Activated naive CD4-positive, alpha-beta T cell treated with anti-CD3 and anti-CD28 coated beads, Interleukin-2, amount 50 U/mL, for 72 hours (primary cell): ENCODE measurements at places on chromosomes 16 and 17. TPM values are rescaled to one million over a fixed set of nuclear protein-coding genes. Genes with fewer than 3 reads are reported as not detected.

DNA sequence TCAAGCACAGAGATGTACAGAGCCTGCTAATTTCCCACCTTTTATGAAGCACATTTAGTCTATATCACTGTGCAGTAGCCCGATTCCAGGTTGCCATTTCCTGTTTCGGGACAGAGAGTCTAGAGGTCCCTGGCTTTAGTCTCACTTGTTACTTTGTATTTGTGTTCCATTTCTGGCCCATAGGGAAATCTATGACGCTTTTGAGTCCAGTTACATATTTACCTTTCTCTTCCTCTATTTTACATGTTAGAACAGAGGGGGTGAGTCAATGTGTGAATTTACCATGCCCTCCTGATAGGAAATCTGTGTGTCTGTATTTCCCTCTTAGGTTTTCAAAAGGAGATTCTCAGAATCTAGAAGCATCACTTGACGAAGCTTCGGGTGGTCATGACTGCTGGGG is 227.1 kb upstream of the ZFHX3 start:
- no peak for DNase-seq

GRCh38 chr17:78324391-78325075 is 35.3 kb downstream of the SOCS3 start:
- no peak for DNase-seq

GRCh38 chr17:68909066-68909465 is 46.1 kb downstream of the ABCA8 start:
- DNase-seq, result no peak

- DNase-seq, result no peak
Measured at GRCh38 chr16:10828851-10829366, 10.3 kb upstream of the TVP23A start.

Gene KRT40
- total RNA-seq, result not detected

Gene NPIPA3
- total RNA-seq, result not detected

DNA sequence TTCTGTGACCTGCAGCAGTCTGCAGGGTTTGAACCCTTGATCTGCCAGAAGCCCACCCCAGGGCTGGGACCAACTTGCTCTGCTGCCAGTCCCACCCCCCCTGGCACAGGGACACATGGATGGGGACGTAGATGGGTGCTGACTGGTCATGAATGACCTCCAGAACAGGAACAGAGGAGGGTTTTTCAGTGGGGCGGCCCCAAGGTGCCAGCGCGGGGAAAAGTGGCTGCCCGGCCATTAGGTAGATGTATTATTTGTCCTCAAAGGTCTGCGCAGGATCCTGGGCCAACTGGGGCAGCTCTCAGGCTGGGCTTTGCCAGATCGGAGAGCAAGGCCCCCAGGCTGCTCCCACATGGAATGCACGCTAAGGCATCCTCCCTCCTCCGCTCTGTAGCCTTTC is 265.2 kb upstream of the TNRC6C start:
- peak; percentile 50 for DNase-seq

DNA sequence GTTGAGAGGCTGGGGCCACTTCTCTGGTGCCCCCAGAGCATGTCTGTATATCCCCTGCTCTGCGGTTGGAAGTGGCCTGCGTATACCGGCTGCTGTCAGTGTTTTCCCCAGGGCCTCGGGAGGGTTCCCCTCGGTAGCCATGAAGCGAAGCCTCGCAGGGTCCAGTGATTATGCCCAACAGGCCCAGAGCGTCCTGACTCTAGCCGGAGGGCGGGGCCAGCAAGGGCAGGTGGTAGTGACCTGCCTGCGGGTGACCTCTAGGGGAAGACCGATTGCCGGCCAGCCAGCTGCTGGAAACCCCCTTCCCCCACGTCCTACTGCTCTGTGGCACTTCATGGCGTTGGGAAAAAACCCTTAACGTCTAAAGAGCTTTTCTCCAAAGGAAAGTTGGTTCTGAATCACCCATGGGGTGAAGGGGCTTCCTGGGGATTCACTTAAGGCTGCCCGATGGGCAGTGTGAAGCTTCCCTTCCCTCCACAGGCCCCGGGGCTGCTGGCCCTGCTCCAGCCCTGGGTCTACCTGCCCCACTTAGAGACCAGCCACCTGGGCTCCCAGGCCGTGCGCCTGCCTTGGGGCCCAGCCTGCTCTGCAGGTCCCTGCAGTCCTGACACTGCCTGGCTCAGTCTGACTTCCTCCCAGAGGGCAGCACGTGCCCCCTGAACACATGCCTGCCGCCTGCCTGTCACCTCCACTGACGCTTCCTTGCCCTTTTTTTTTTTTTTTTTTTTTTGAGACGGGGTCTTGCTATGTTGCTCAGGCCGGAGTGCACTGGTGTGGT is 72.8 kb downstream of the SOCS1 start:
- no peak for DNase-seq

GRCh38 chr17:42519546-42520491 is 16.2 kb upstream of the NAGLU start:
- DNase-seq, result no peak

GRCh38 chr17:71975331-71975801 is 145.5 kb upstream of the SOX9 start:
- no peak for DNase-seq

- DNase-seq, result no peak
Measured at GRCh38 chr17:2972749-2973148, 90.7 kb downstream of the OR1D5 start.

Gene RUNDC3A
- total RNA-seq, result 1.0 TPM

DNA sequence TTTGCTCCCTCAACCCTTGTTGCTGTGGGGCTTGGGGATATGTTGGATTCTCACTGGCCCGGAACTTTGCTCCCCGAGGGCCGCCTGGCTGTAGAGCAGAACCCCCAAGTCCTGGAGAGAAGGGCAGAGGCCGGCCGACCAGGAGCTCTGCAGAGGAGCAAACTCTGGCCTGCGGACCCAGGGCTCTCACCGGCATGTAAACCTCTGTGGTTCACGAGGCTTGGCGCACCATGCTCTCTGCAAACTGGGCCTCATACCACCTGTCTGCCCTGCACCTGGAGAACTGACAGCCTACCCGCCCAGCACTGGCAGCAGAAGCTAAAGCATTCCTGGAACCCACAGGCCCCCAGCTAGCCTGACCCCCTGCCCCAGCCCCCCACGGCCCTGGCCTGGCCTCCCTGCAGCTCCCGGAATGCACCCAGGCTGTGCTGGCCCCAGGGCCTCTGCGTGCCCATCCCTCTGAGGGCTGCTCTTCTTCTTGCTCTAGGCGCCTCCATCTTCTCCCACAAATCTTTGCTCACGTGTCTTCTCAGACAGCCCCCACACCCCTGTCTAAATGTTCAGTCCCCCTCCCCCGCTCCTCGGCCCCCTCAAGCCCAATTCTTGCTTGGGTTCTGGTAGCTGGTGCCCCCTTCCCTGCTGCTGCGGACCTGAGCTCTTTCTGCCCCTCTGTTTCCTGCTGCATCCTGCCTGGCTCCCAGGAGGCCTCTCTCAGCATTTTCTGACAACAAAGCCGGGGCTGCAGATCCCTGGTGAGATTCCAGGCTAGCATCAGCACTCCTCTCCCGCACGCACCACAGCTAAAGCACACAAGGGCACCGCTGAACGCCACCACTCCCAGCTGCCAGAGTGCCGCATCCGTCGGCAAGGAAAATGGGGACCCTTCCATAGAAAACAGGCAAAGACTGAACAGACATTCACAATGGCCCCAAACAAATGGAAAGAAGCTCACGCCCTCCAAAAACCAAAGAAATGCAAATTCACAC is 23.3 kb downstream of the ACTG1 start:
- no peak for DNase-seq

Gene TBC1D3D
- 4.3 TPM for total RNA-seq

GRCh38 chr16:1395444-1396031 is 19.0 kb downstream of the UNKL start:
- DNase-seq, result no peak
